ENCODE measurements at places on chromosomes 5 and 9.

GRCh38 chr9:131987232-131987631 is 92.4 kb downstream of the MED27 start:
- DNase-seq, result no peak

- peak; percentile 64 for DNase-seq
These were observed 1.4 kb downstream of the ATOSB start for GRCh38 chr9:35114113-35114839.

DNA sequence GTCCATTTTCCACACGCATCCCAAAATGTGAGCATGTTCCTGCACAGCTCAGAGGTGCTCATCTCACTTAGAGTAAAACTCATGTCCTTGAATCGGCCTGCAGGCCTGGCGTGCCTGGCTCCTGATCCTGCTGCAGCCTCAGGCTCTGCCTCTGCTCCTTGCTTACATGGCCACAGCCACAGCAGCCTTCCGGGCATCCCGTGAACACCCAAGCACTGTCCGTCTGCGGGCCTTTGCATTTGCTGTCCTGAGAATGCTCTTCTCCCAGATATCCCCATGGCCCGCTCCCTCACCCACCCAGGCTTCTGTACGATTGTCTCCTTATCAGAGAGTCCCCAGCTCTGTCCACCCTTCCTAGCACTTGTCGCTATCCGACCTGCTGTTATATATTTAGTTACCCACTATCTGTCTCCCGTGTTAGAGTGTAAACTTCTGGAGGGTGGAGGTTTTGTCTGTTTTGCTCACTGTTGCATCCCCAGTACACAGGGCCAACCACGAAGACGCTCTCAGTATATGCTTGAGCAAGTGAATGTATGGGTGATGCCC is 21.9 kb downstream of the FGF18 start:
- no peak for DNase-seq

DNA sequence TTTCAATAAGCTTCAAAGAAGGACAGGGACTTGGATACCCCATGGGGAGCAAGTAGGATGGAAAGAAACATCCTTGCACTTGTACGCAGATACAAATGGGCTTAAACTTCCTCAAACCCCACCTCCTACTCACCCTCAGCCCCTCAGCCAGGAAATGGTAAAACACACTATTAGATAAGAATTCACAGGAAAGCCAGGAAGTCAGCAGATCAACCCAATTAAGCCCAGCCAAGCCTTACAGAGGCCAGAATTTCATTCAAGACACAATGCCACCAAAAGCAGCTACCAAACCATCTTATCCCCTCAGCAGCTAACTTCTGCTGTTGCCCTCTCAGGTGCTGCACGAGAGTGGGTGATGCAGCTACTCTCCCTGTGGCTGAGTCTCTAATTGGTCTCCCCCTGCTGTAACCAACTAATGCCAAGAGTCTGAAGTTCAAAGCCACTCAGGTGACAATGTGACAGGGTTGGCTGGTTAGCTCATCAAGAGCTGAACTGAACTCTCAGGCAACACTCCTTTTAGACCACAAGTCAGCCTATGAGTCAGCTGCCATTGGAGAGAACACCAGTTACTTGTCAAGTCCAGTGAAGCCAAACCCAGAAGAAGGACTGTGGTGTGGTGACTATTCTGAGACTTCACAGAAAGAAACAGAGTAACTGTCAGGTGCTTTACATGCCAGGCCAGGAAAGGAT is 201.9 kb downstream of the ZNF608 start:
- no peak for DNase-seq

DNA sequence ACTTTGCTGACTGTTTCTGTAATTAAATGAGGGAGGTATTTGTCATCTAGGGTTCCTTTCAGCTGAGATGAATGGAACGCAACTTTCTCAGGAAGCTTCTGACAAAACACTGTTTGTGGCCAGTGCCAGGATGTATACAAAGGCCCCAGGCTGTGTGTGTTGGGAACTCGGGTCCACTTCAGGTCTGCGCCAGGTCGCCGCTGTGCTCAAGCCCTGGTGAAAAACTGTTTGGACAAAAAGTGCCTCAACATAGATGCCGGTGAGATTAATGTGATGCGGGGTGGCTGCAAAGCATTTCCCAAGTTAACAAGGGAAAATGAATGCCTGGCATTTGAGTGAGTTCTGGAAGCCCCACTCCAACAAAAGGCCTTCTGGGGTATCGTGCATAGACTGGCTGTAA is 156.4 kb downstream of the GABBR2 start:
- no peak for DNase-seq

DNA sequence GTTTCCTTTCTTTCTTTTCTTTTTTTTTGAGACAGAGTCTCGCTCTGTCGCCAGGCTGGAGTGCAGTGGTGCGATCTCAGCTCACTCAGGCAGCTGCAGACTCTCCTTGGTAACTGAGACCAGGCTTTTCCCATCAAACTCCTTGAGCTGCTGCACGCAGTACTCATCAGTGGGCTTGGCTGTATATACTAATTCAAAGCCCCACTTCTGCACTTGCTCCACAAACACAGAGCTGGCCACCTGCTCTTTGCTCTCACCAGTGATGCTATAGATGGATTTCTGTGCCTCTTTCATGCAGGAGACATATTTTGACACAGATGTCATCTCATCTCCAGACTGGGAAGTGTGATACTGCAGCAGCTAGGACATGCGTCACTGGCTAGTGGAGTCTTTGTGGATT is 252.7 kb downstream of the AP3B1 start:
- DNase-seq, result no peak

DNA sequence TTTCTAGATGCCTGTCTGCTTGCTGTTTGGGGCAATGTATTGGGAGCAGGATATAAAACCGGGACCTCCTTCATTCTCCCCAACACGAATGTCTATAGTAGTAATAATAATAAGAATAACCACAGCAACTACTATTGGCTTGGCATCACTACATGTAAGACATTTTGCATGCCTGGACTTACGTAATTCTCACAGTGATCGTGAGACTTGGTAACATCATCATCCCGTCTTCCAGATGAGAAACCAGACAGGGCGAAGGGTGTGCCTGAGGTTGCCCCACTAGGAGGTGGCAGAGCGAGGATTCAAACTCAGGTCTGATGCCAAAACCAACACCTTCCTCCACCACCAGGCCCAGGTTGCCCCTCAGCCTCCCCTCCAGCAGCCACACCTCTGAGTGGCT is 185.1 kb downstream of the RGS3 start:
- no peak for DNase-seq

DNA sequence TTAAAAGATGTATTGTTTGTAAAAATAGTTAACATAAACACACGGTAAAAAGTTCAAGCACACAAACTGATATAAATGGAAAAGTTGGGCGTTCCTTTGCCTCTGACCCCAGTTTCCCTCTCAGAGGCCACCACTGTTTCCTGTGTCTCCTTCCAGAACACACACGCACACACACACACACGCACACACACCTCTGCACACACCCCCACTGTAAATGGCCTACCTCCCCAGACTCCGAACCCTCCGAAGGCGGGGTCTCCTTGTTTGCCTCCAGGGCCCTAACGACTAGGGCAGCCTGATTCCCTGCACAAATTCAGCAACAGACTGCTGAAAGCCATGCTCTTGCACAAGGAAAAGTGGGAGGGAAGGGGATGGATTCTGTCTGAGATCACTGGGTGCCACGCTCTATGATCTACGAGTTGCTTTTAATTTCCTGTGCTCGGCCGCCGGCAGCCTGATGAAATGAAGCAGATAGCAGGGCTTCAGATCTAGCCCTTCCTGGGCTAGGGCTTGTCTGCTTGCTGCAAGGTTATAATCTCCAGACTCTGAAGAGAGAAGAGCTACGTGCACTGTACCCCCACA is 184.0 kb upstream of the IL12B start:
- DNase-seq, result no peak

DNA sequence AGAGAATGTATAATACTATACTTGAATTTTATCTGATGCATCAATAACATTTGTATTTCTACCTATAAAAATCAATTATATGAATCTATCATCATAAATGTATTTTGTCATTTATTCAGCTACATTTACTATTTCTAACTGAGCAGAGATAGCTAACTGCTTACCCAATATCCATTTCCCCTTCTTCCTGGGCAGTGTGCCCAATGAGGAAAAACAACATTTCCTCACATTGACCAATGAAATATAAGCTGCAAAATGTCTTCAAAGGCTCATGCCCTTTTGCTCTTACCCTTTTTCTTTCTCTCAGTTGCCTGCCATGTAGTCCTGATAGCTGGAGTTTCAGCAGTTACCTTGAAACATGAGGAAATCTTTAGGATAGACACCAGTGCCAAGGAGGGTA is 385.8 kb upstream of the PCSK5 start:
- no peak for DNase-seq

- no peak for DNase-seq
These were observed 43.3 kb downstream of the NCS1 start for GRCh38 chr9:130215341-130216119.

DNA sequence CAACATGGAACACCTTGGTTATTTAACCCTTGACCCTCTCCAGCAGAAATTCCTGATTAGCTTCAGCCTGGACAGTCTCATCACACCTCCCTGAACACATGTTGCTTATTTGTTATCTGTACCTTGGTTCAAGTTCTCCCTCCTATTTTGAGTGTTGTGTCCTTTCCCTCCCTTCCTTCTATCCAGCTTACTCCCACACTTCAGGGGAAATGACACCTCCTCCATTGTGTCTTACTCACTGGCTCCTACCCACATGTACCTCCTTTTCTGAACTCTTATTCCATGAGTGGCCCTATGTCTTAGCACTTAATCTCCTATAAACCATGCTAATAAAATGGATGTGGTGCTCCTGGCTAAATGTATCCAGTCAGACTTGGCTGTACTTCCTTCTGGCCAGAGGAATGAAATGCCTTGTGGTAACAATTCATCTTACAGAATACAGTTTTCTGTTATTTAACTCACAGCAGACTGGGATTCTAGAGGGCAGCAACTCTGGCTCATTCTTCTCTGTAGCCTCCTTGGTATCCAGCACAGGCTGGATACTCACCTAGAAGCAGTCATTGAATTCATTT is 11.2 kb downstream of the LIX1 start:
- DNase-seq, result no peak

DNA sequence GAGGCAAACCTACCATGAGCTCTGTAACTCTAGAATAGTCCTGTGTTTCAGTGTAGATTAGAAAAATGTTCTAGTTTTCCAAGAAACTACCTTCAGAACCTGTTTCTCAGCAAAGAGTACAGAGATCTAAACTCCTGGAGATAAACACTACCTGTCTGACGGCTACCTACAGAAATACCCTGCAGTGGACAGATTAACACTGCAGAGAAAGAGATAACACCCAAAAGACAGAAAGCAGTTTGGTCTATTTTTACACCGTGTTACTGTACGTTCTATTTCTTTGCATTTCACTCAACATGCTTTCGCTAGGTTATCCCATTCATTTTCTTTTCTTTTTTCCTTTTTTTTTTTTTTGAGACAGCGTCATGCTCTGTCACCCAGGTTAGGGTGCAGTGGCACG is 11.6 kb downstream of the SCAI start:
- DNase-seq, result no peak

- DNase-seq, result no peak
These were observed 39.4 kb downstream of the BICD2 start for GRCh38 chr9:92725266-92725545.

DNA sequence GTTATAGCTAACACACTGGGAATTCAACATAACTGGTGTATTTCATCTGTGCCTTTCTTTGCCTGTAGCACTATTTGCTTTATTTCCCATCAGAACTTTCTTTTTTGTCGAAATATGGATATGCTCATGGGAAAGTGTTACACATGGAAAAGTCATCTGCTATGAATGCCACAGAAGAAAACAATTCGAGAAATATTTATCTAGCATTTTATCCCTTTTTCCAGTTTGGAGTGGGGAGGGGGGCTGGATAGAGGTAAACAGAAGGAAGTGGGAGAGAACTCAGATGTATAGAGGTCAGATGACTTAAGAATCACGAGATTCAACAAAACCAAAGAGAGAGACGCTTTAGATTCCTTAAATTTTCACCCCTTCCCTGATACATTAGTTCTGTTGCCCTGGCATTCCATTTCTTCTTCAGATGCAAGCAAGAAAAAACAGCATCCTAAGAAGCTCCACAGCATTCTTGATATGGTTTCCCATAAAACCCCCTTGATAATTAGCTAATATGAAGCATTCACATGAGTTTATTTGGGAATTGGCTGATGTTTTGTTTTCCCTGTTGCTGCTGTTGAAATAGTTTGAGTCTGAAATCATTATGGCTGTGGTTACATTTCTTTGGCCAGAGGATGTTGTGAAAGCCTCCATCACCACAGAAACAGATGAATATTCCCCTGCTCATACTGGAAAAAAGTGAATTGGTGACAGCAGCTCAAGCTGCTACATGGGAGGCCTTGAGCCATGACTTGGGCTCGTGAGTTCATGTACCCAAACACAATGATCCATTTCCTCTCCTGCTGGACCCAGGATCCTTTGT is 335.8 kb upstream of the DAB2 start:
- no peak for DNase-seq

DNA sequence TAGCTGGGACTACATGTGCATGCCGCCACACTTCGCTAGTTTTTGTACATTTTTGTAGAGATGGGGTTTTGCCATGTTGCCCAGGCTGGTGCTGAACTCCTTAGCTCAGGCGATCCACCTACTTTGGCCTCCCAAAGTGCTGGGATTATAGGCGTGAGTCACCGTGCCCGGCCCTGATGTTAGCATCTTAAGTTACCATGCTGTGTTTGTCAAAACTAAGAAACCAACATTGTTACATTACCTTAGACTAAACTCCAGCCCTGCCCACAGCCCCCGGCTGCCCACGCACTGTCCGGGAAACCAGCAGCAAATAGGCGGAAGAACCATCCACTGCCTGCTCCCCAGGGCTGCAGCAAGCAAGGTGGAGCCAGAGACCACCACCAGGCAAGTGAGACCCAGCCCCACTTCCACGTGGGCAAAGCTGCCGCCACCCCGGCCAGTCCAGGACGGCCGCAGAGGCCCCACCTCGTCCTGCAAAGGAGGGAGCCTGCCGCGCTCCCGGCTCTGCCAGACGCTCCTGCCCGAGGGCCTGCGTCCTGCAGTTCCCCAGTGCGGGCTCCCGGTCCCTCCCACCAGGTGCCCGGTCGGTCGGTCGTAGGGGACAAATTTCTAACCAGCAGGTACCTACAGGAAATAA is 35.7 kb upstream of the TXN start:
- DNase-seq, result no peak

GRCh38 chr5:173745557-173745956 is 129.1 kb upstream of the BOD1 start:
- DNase-seq, result no peak

DNA sequence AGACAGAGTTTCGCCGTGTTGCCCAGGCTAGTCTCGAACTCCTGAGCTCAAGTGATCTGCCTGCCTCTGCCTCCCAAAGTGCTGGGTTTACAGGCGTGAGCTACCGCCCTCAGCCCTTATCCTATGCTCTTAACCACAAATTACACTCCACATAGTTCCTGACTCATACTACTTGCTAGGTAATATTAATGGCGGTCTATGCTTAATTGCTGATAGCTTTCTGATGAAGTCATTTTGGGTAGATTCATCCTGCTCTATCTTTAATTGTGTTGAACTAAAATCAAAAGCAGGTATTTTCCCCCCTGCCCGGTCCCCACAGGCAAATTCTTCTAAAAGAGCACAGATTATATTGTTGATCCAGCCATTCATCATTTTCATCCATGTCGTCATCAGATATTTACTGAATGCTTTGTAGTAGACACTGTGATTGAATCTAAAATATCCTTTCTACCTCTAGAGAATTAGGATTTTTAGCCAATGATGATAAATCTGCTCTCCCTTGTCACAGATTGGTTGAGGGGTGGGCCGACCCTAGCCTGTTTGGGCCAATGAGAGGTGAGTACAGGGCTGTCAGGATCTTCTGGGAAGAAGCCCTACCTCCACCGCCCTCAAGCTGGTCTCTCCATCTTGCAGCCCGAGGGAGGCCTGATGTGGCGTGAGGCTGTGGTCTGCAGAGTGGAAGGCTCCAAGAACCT is 144.8 kb downstream of the NR3C1 start:
- no peak for DNase-seq

- no peak for DNase-seq
These were observed 1294.8 kb upstream of the ACO1 start for GRCh38 chr9:31089549-31090221.

Measured in T follicular helper cell (primary cell).